ENCODE measurements at places on chromosomes 4 and X.

- DNase-seq, result no peak
These were observed 87.8 kb downstream of the GPRASP3 start for GRCh38 chrX:102808336-102808735.

DNA sequence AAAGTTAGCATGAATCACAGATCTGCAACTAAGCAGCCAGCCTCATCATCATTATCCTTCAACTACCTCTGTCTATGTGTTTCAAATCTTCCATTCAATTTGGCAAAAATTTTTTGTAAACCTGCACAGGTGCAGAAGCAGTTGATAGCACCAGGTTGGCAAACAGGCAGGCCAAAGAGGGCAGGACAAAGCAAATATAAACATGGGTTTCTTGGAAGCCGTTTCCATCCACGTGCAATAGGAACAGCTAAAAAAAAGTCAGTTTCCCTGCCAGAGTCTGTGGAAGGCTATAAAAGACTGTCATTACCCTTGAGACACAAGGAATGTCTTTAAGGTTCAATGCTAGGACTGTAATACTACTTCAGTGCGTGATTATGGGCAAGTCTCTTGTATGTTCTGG lies 253.2 kb downstream of the PDHA2 start:
- DNase-seq, result no peak

GRCh38 chr4:66275411-66276038 lies 605.2 kb upstream of the EPHA5 start:
- no peak for DNase-seq

DNA sequence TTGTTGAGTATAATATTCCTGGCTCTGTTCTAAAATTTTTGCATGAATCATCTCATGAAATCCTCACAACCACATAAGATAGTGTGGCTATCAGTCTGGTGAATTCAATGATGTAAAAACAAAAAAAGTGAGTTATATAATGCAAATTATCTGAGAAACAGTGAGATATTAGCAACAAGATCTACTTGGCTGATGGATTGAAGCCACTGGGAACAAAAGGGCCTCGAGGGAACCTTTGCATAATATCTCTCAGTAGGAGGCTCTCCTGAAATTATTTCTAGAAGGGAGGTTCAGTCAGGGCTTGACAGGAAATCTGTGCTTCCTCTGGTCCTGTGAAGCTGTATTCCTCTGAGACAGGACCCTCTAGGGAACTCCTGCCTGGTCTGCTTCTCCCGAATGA lies 30.1 kb upstream of the NUP54 start:
- DNase-seq, result no peak

- no peak for DNase-seq
These were observed 26.5 kb downstream of the HUWE1 start for GRCh38 chrX:53660004-53660403.

- no peak for DNase-seq
These were observed 34.9 kb upstream of the UGT8 start for GRCh38 chr4:114563536-114564315.

DNA sequence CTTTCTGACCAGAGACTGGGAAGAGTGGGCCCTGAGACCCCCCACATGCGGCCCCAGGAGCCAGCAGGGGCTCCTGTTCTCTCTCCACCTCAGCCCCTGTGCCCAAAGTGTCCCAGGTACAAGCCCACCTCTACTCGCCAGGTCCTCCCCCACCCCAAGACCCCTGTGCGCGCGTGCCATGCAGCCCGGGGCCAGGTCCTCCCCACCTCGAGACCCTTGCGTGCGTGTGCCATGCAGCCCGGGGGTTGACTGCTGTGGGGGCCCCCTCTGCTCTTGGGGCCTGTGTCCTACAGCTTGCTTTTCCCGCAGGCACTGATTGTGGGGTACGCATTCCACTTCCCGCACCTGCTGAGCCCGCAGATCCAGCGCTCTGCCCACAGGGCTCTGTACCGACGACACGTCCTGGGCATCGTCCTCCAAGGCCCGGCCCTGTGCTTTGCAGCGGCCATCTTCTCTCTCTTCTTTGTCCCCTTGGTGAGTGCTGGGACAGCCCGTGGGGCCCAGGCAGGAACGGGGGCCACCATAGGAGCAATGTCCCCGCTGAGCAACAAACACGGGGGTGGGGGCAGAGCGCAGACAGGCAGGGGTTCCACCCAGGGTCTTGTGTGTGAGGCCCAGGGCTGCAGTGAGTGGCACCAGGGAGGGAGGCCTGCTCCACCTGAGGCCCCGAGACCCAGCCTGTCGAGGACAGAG lies 20.3 kb downstream of the DGKQ start:
- no peak for DNase-seq

DNA sequence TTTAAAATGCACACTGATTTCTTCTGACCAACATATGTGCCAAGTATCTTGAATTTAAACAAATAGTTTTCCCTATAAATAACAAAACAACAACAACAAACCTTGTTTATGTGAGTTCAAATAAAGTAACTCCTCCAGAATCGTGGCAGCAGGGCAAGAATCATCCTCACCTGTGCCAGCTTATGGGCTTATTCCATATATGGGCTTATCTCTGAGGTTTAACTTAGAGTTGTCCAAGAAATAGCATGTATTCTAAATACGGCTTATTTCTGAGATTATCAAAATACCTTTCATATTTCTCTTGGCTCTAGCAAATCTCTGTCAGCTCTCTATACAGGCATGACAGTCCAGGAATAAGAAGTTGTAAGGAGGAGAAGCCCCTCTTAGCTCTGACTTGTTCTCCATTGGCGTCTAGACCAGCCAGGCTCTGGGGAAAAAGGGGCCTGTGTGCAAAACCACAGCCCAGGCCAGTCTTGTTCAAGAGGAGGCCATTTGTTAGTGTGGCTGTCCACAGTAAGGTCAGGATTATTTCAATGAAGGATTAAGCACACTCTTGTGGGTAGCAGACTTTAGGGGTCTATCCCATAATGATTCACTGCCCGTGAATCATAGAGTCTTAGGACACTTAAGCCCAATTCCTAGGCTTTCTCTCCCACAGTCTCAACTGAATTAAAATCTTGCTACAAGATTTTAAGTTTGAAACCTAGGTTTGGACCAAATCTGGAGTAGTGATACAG lies 63.2 kb downstream of the FRAS1 start:
- DNase-seq, result no peak

DNA sequence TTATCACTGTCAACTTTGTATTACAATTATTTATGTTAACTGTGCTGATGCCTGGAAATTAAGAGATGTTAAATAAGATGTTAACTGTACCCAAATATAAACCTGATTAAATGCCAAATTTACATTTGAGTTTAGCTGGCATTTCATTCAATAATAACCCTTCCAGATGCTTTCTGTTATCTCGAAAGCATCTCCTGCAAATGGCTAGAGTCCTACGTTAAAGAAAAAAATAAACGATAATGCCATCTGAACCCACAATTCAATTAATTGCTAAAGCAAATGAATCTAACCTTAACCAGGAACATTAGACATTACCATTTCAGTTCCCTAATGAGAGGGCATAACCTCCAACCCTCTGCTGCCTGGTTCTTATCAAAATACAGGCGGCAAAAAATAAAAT lies 145.0 kb downstream of the ADAMTS3 start:
- no peak for DNase-seq

DNA sequence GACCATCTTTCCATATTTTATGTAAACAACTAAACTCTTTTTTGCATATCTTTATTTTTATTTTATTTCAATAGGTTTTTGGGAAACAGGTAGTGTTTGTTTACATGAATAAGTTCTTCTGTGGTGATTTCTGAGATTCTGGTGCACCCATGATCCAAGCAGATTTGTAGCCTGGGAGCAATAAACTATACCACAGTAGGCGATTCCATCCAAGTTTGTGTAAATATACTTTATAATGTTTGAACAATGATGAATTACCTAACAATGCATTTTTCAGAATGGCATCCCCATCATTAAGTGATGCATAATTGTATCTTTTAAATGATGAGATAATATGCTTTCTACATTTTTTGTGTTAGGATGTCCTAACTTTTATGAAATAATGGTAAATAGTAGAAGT lies 39.2 kb upstream of the CYSLTR1 start:
- no peak for DNase-seq

GRCh38 chr4:105422207-105422920 lies 51.5 kb downstream of the PPA2 start:
- no peak for DNase-seq

DNA sequence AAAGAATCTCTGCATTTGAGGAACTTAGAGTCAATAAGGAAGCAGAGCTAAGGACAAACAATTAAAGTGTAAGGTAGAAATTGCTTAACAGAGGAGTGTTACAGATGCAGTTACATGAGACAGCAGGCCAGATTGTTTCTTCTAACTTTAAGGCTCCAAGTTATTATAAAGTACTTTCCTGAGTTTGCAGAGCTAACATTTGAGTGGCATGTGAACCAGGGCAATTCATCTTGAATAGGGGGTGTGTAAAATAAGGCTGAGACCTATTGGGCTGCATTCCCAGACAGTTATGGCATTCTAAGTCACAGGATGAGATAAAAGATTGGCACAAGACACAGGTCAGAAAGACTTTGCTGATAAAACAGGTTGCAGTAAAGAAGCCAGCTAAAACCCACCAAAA lies 7.6 kb upstream of the LNX1 start:
- DNase-seq, result no peak

DNA sequence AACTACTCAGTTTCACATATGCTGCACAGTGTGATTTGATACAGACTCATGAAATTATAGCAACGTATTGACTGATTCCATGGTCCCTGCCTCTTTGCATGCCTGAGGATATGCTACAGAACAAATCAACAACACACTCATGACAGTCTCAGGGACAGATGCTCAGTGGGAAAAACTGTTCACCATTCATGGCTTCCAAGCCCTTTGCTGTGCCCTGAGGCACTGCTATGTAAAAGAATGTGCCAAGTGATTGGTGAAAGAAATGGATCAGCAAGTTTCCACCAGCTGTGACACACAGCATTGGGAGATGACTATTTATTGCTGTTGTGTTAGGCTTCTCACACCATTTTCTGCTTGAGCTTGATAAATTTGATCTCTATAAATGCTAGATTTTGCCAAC lies 825.6 kb upstream of the INTU start:
- no peak for DNase-seq

DNA sequence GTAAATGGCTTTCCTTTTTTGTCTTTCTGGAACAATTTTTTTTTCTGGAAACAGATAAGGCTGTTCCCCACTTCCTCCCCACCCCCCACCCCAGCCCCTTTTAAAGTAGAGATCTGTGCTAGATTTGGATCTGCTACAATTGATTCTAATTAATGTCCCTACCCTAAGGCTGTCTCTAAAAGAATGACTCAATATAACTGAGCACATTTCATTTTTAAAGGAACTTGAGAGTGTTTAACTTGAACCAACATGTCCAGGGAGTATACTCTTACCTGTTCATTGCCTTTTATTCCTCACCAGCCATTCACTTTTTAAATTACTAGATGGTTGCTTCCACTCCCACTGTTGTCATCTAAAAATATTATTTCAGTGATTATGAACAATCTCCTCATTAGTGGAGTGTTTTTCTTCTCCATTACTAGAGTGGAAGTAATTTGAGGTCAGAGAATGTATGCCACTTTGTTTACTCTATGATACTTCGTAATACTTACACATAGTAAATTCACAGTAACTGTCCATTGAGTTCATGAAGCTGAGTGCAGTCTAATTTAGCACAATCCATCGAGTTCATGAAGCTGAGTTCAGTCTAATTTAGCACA lies 14.1 kb upstream of the CNOT6L start:
- no peak for DNase-seq

- no peak for DNase-seq
These were observed 14.5 kb upstream of the CCSER1 start for GRCh38 chr4:90112715-90113114.

GRCh38 chr4:55396308-55397125 lies 760 bp downstream of the TMEM165 start:
- DNase-seq, result peak; percentile 19

GRCh38 chr4:141705747-141706377 lies 69.5 kb downstream of the IL15 start:
- no peak for DNase-seq

DNA sequence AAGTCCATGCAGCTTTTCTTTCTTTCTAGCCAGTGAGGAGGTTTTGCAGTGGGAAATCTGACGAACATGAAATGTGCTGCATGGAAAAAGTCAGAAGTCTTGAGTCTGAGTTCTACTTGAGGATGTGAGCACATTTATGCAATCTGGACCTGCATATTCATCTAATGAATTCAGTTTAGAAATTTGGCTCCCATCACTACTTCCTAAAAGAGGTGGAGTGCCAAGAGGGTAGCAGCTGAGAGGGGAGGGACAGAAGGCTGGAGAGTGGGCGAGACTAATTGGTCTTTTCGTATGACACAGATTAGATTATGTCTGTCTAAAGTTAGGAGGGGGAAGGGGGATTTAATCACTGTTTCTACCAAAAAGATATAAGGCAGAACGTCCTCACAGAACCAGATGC lies 535.9 kb downstream of the IQCM start:
- DNase-seq, result no peak

- DNase-seq, result no peak
These were observed 97.1 kb downstream of the TMA16 start for GRCh38 chr4:163591614-163592020.

GRCh38 chr4:5785806-5786680 lies 75.0 kb downstream of the EVC start:
- no peak for DNase-seq

DNA sequence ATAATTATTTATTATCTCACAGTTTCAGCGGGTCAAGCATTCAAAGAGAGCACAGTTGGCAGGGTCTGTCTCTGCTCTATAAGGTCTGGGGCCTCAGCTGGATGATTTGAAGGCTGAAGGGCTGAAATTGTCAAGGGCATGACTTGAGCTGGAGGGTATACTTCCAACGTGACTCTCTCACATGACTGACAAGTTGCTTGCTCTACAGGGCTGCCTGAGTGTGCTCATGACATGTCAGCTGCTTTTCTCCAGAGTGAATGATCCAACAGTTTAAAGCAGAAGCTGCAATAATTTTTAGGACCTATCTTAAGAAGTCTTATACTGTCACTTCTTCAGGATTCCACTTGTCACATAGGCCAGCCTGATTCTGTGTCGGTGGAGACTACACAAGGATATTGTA lies 51.2 kb downstream of the TIGD2 start:
- DNase-seq, result no peak

- DNase-seq, result no peak
These were observed 25.3 kb downstream of the FAM47E start for GRCh38 chr4:76276813-76277212.

DNA sequence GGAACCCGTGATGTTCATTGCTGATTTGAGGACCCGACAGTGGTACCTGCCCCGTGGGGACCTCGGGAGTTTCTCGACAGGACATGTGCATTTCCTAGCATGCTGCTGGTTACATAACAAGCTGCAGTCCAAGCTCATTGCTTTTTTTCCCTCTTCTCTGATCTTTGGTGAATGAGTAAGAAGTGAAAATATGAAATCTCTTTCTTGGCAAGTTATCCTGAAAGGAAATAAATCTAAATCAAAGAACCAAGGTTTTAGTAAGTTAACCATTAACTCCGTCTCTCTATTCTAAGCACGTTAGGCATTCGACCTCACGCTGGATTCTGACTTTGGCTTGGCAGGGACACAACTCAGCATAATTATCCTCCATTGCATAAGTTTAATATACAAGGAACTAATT lies 86.6 kb downstream of the STK32B start:
- DNase-seq, result no peak

- DNase-seq, result no peak
These were observed 283.2 kb downstream of the ARHGAP10 start for GRCh38 chr4:148015058-148015457.

GRCh38 chrX:40004921-40005291 lies 92.9 kb downstream of the BCOR start:
- DNase-seq, result no peak

- no peak for DNase-seq
These were observed 23.5 kb upstream of the NFKB1 start for GRCh38 chr4:102477657-102478056.

- DNase-seq, result no peak
These were observed 48.1 kb upstream of the ATXN3L start for GRCh38 chrX:13367950-13368349.

Measured in T-helper 17 cell (primary cell).